ENCODE measurements at places on chromosomes 2 and 18.

GRCh38 chr2:223523551-223524001 is 78.6 kb downstream of the SCG2 start:
- DNase-seq, result no peak

- DNase-seq, result no peak
Measured at GRCh38 chr18:22088996-22089640, 80.3 kb upstream of the GATA6 start.

- DNase-seq, result no peak
Measured at GRCh38 chr2:73939419-73939818, 12.7 kb downstream of the DGUOK start.

DNA sequence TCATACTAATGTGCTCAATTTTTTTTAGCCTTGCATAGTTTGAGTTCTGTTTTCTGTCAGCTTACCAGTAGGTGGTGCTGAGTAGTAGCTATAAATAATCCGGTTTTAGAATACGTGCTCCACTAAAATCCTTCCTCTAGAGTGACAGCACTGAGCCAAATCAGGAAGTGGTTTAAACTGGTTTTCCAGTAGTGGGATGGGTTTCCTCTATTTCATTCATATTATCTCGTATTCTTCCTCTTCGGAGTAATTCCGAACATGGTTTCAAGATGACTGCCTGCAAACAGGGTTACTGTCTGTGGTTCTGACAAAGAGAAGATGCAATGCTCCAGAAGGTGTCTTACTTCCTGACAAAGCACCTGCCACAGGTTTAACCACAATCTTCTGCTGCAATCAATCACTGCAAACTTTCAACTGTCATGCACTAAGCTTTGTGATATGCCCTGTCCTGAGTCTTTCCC is 496.9 kb upstream of the VRK2 start:
- DNase-seq, result no peak

- no peak for DNase-seq
Measured at GRCh38 chr2:83331810-83332209, 1127.3 kb downstream of the SUCLG1 start.

Data from activated gamma-delta T cell treated with anti-CD3 and anti-CD28 coated beads, Interleukin-2, amount 50 U/mL, for 16 hours (primary cell).